ENCODE measurements at places on chromosomes 7 and 10. TPM values are rescaled to one million over a fixed set of nuclear protein-coding genes. Genes with fewer than 3 reads are reported as not detected.

Gene SNCG
- total RNA-seq, result 132 TPM

GRCh38 chr10:133264461-133264860, 12.2 kb downstream of the ADAM8 start:
- no peak for DNase-seq

GRCh38 chr7:13933091-13933490, 56.4 kb downstream of the ETV1 start:
- no peak for DNase-seq

GRCh38 chr10:93412801-93413200, 69.3 kb downstream of the MYOF start:
- DNase-seq, result no peak

Gene EBLN1
- total RNA-seq, result not detected

Measured in sciatic nerve (tissue), 2 donors.